ENCODE measurements at places on chromosomes 16 and 17.

- no peak for DNase-seq
Observed at GRCh38 chr16:15507301-15507958, 73.0 kb downstream of the BMERB1 start.

DNA sequence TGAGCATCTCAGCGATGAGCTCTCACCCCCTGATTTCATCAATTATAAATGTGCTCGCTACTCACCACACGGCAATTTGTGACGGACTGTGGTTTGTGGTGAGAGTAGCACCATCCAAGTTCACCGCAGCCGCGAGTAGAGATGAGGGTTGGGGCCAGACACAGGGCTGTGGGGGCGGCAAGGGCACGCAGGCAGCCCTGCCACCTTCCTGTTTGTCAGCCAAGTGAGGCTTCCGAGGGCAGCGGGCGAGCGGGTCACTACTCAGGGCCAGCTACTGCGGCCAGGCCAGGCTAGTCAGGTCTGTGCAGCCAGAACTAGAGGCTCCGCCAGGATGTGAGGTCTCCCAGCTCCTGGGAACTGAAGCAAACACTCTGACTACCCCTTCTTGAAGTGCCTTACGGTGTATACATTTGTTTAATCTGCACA, 39.6 kb upstream of the MEOX1 start:
- peak; percentile 50 for DNase-seq

- DNase-seq = no peak
Observed at GRCh38 chr16:81516478-81517149, 72.0 kb downstream of the CMIP start.

DNA sequence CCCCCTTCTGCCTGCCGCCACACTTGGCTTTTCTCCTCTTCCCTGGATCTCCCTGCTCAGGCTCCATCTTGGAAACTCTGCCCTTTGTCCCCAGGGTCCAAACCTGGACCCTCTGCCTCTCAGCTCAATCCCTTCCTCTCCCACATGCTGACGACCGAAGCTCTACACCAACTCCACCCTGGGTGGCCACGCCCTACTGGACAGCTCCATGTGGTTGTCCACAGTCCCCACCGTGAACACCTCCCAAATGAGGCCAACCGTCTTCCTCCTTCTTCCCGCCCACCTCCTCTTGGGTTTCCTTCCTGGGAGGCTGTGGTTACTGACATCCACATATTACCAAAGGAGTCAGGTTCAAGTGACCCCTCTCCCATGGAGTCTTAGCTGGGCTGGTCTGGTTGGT, 22.6 kb upstream of the MLKL start:
- DNase-seq = no peak

GRCh38 chr16:85574672-85575475, 38.2 kb upstream of the GSE1 start:
- no peak for DNase-seq

GRCh38 chr17:2459917-2460271, 51.8 kb downstream of the METTL16 start:
- DNase-seq = no peak

GRCh38 chr16:68351991-68352431, 41.2 kb downstream of the PRMT7 start:
- DNase-seq = peak; percentile 16

Data from PC-3 (cell line).